ENCODE measurements at places on chromosomes 7 and 10.

DNA sequence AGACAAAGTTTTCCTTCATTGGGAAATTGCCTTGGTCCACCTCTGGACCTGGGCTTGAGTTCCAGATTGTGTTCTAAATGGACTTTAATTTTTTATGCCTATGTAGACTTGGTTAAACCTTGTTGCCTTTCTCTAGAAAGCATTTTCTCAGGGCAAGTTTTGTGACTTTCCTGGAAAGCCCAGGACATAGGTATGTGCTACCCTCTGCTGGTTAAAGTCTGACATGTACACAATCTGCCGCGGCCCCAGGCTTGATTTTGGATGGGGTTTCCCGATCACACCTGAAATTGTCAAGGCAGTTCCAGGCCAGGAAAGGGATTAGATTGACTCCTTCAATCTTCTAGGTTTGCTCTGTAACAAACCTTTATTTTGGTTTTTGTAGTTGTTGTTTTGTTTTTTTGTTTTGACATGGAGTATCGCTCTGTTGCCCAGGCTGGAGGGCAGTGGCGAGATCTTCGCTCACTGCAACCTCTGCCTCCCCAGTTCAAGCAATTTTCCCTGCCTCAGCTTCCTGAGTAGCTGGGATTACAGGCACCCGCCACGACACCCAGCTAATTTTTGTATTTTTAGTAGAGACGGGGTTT, 14.1 kb upstream of the AKR1B10 start:
- no peak overlapping the region for H3K27ac ChIP-seq
- no peaks in the 10 kb centered on the region for H3K4me1 ChIP-seq
- no peak overlapping the region for H3K4me3 ChIP-seq
- peak; percentile 50 for DNase-seq

GRCh38 chr10:8380833-8381496, 326.5 kb downstream of the GATA3 start:
- H3K4me3 ChIP-seq, result no peak overlapping the region
- DNase-seq, result no peak
- H3K27me3 ChIP-seq, result no peaks in the 10 kb centered on the region
- no peaks in the 10 kb centered on the region for H3K36me3 ChIP-seq
- H3K27ac ChIP-seq, result no peak overlapping the region

GRCh38 chr10:124621637-124622036, 122.5 kb downstream of the FAM53B start:
- H3K27ac ChIP-seq, result no peak overlapping the region
- DNase-seq, result no peak
- no peak overlapping the region for H3K4me3 ChIP-seq
- peaks cover 11% of the 10 kb centered on the region for H3K4me1 ChIP-seq

GRCh38 chr7:74033372-74034311, 5.7 kb downstream of the ELN start:
- peaks cover 4% of the 10 kb centered on the region for H3K27me3 ChIP-seq
- peaks cover 11% of the 10 kb centered on the region for H3K36me3 ChIP-seq
- H3K4me3 ChIP-seq, result no peak overlapping the region
- H3K4me1 ChIP-seq, result no peaks in the 10 kb centered on the region
- no peak for DNase-seq
- H3K27ac ChIP-seq, result peak overlapping the region; percentile 42

DNA sequence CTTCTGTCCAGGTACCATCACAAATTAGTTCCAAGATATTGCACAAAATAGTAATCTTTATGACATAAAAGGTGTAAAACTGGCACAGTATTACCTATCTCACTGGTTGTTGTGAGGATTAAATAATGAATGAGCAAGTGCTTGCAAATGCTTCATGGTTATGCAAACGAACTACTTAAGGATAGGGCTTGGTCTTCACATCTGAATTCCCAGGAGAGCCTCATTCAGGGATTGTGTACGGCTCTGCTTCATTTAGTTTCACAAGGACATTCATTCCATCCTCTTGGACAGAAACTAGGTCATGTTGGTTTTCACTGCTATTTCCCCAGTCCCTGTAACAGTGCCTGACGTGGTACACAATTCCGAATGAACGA, 12.1 kb downstream of the ABCA13 start:
- no peaks in the 10 kb centered on the region for H3K36me3 ChIP-seq
- H3K27me3 ChIP-seq, result no peaks in the 10 kb centered on the region

- H3K27ac ChIP-seq, result no peak within 1 kb of the TSS
- no peaks in the 10 kb centered on the region for H3K4me1 ChIP-seq
- no peak for DNase-seq
Measured at GRCh38 chr10:27998954-27999275, at the start of gene ODAD2. Gene ODAD2, minus strand, starts transcription at chr10:27999079. Its CDS starts 3,937 bp downstream, at chr10:27995142.

DNA sequence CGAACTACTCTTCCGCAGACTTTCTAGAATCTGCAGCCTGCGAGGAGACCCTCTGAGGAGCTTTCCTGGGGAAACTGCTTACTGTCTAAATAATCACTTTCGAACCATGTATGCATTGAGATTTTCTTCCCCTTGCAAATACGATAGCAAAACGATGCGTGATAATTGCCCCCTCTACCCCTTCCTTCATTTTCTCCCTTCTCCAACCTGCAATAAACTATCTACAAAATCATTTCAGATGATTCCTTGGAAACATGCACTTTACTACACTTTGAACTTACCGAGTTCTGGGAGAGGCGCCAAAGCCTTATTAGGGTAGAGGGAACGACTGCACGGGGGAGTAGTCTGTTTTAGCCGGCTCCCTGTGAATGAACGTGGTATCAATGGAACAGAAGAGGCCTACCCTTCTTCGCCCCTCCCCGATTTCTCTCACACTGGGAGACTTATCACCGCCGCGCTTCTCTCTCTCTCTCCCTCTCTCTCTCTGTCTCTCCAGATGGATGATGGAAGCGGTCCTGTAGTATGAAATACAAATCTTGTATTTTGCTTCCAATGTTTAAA, at the start of gene FGFBP3:
Gene FGFBP3 (minus strand): TSS at position 370 of the 561 bp plus-strand sequence. CDS start 517 bp downstream, outside the sequence.
- peak within 1 kb of the TSS; percentile 76 for H3K27ac ChIP-seq
- no peaks in the 10 kb centered on the region for H3K36me3 ChIP-seq
- peak within 1 kb of the TSS; percentile 80 for H3K4me3 ChIP-seq
- no peaks in the 10 kb centered on the region for H3K4me1 ChIP-seq
- H3K27me3 ChIP-seq, result no peaks in the 10 kb centered on the region

- H3K27me3 ChIP-seq, result no peaks in the 10 kb centered on the region
- H3K4me1 ChIP-seq, result no peaks in the 10 kb centered on the region
- H3K36me3 ChIP-seq, result peaks cover 6% of the 10 kb centered on the region
- no peak overlapping the region for H3K4me3 ChIP-seq
- no peak for DNase-seq
- no peak overlapping the region for H3K27ac ChIP-seq
Measured at GRCh38 chr10:27143686-27144085, 10.5 kb downstream of the YME1L1 start.

- no peak for DNase-seq
- no peak overlapping the region for H3K27ac ChIP-seq
- H3K27me3 ChIP-seq, result no peaks in the 10 kb centered on the region
- H3K4me1 ChIP-seq, result no peaks in the 10 kb centered on the region
- no peak overlapping the region for H3K4me3 ChIP-seq
Measured at GRCh38 chr7:93378131-93378760, 146.1 kb downstream of the VPS50 start.

- no peaks in the 10 kb centered on the region for H3K4me1 ChIP-seq
- H3K27ac ChIP-seq, result no peak overlapping the region
- H3K36me3 ChIP-seq, result no peaks in the 10 kb centered on the region
- DNase-seq, result no peak
Measured at GRCh38 chr7:37330775-37331174, 117.9 kb downstream of the ELMO1 start.

DNA sequence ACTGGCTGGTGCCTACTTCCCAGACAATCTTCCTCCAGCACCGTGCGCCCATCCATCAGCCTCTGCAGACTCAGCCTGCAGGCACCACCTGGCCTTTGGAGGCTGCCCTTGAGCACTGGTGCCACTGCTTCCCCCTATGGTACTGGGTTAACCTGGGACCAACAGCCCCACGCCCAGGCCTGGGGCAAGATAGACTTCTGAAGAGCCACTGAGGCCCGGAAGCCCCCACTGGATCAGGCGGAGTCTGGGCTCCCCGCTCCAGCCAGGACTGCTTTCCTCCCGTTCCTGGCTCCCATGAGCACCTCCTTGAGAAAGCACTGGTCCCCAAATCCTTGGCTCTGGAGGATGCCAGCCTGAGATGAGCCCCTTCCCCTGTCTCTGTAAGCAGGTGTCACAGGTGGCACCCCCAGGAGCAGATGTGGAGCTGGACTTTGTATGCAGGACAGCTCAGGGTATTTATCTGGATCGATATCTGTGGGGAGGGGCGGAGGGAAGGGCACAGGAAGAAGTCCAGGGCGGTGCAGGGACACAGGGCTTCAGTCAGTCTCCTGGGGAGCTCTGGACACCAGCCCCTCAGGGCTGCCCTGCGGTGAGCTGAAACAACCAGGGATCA, 206.5 kb upstream of the PPP2R2D start:
- H3K4me1 ChIP-seq, result no peaks in the 10 kb centered on the region
- no peak for DNase-seq
- H3K4me3 ChIP-seq, result no peak overlapping the region
- H3K27ac ChIP-seq, result no peak overlapping the region

GRCh38 chr10:63910806-63911205, 389.6 kb downstream of the REEP3 start:
- no peaks in the 10 kb centered on the region for H3K27me3 ChIP-seq
- no peak overlapping the region for H3K4me3 ChIP-seq
- H3K27ac ChIP-seq, result no peak overlapping the region

GRCh38 chr10:89278034-89278535, 23.8 kb upstream of the IFIT2 start:
- H3K36me3 ChIP-seq, result no peaks in the 10 kb centered on the region
- H3K27ac ChIP-seq, result peak overlapping the region; percentile 83
- DNase-seq, result peak; percentile 77
- H3K4me3 ChIP-seq, result no peak overlapping the region
- H3K4me1 ChIP-seq, result no peaks in the 10 kb centered on the region

- H3K36me3 ChIP-seq, result no peaks in the 10 kb centered on the region
- no peak overlapping the region for H3K4me3 ChIP-seq
- H3K27ac ChIP-seq, result no peak overlapping the region
Measured at GRCh38 chr7:93043385-93043985, 74.3 kb downstream of the SAMD9 start.

DNA sequence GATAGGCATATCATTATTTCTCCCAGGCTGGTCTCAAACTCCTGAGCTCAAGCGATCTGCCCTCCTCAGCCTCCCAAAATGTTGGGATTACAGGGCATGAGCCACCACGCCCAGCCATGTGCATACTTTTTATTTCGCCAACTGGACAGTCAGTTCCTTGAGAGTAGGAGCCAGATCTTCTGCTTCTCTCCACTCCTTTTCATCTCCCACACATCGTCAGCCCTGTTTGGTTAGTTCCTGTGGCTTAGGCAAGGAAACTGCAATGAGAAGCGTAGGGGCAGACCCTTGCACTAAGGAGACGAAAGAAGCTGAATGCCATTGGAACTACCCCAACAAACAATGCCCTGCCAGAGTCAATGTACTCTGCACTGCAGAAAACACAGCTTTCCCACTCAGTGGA, 178.2 kb downstream of the TRIL start:
- H3K27me3 ChIP-seq, result no peaks in the 10 kb centered on the region
- H3K36me3 ChIP-seq, result no peaks in the 10 kb centered on the region
- H3K4me3 ChIP-seq, result no peak overlapping the region
- H3K4me1 ChIP-seq, result peaks cover 4% of the 10 kb centered on the region

DNA sequence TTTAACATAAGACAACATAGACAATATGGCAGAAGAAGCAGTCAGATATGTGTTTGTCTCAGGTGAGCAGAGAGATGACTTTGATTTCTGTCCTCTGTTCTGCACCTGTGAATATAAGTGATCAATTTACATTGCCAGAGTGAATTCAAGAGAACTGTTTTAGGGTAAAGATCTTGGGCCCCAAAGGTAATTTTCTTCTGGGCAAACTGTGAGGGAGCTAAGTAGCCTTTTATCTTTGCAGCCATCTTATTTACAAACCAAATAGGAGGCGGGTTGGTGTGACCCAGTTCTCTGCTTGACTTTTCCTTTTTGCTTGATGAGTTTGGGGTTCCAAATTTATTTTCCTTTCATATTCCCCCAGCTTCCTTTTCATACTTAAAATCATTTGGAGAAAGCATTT, 118.2 kb downstream of the ANKRD26 start:
- no peaks in the 10 kb centered on the region for H3K36me3 ChIP-seq
- no peak overlapping the region for H3K4me3 ChIP-seq
- H3K27ac ChIP-seq, result no peak overlapping the region
- H3K4me1 ChIP-seq, result no peaks in the 10 kb centered on the region

- H3K4me1 ChIP-seq, result no peaks in the 10 kb centered on the region
- no peak overlapping the region for H3K4me3 ChIP-seq
- H3K27me3 ChIP-seq, result no peaks in the 10 kb centered on the region
- no peaks in the 10 kb centered on the region for H3K36me3 ChIP-seq
- no peak for DNase-seq
Measured at GRCh38 chr10:126252884-126253610, 135.2 kb downstream of the ADAM12 start.

- H3K36me3 ChIP-seq, result no peaks in the 10 kb centered on the region
- H3K4me1 ChIP-seq, result no peaks in the 10 kb centered on the region
- H3K4me3 ChIP-seq, result no peak overlapping the region
- no peak overlapping the region for H3K27ac ChIP-seq
- DNase-seq, result no peak
Measured at GRCh38 chr10:71975087-71975870, 11.1 kb downstream of the CHST3 start.

DNA sequence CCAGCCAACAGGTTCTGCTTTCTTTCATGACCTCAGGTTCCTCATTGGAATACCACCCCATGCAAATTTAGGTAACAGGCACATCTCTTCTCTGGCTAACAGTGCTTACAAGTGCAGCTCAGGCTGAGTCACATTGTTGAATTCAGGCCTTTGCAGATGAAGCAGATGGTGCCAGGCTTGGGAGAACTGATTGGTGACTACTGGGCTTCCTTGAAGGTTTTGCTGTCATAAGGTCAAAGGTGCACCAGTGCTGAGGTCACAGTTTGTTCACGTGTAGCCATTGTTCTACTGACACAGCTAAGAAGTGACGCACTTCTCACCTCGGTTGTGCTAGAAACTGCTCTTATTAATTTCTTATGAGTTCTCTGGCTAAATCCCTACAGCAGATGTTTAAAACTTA, 128.6 kb upstream of the BMPER start:
- H3K4me1 ChIP-seq, result no peaks in the 10 kb centered on the region
- no peak overlapping the region for H3K4me3 ChIP-seq

DNA sequence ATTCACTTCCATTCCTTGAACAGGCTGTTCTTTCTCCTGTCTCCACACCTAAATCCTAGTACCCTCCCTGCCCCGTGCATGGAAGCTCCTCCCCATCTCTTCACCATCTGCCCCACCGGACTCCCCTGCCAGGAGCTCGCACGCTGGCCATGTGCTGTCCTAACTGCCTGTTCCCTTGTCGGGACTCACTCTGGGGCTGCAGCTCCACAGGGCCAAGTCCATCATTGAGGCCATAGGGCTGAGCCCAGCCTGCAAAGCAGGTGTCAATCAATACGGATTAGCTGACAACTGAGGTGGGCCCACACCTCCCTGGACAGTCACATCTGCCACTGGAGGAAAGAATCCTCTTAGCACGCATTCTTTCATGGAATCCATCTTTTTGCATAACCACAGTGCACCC, 41.4 kb upstream of the DMBT1 start:
- peaks cover 23% of the 10 kb centered on the region for H3K36me3 ChIP-seq
- DNase-seq, result peak; percentile 34
- no peak overlapping the region for H3K27ac ChIP-seq
- H3K27me3 ChIP-seq, result no peaks in the 10 kb centered on the region

GRCh38 chr10:67861750-67862432, 22.6 kb upstream of the SIRT1 start:
- H3K36me3 ChIP-seq, result no peaks in the 10 kb centered on the region
- no peaks in the 10 kb centered on the region for H3K27me3 ChIP-seq
- H3K4me1 ChIP-seq, result no peaks in the 10 kb centered on the region
- DNase-seq, result no peak
- H3K27ac ChIP-seq, result no peak overlapping the region
- no peak overlapping the region for H3K4me3 ChIP-seq

- H3K27me3 ChIP-seq, result no peaks in the 10 kb centered on the region
- no peak overlapping the region for H3K4me3 ChIP-seq
- H3K36me3 ChIP-seq, result no peaks in the 10 kb centered on the region
- H3K27ac ChIP-seq, result no peak overlapping the region
- H3K4me1 ChIP-seq, result no peaks in the 10 kb centered on the region
- no peak for DNase-seq
Measured at GRCh38 chr7:129561677-129562359, 49.7 kb upstream of the NRF1 start.
